Stimulated activated CD4-positive, alpha-beta T cell treated with anti-CD3 and anti-CD28 coated beads, Interleukin-4, amount 100 ng/mL, for 4 hours (primary cell): ENCODE measurements at places on chromosomes 13 and 19.

- DNase-seq: no peak
Measured at GRCh38 chr13:34277936-34278335, 460.0 kb downstream of the RFC3 start.

- no peak for DNase-seq
Measured at GRCh38 chr13:110649551-110649950, 34.2 kb downstream of the NAXD start.

GRCh38 chr19:1252821-1253513, 4.6 kb downstream of the MIDN start:
- DNase-seq: peak; percentile 66

GRCh38 chr19:38134540-38135149, 89.4 kb downstream of the DPF1 start:
- no peak for DNase-seq

DNA sequence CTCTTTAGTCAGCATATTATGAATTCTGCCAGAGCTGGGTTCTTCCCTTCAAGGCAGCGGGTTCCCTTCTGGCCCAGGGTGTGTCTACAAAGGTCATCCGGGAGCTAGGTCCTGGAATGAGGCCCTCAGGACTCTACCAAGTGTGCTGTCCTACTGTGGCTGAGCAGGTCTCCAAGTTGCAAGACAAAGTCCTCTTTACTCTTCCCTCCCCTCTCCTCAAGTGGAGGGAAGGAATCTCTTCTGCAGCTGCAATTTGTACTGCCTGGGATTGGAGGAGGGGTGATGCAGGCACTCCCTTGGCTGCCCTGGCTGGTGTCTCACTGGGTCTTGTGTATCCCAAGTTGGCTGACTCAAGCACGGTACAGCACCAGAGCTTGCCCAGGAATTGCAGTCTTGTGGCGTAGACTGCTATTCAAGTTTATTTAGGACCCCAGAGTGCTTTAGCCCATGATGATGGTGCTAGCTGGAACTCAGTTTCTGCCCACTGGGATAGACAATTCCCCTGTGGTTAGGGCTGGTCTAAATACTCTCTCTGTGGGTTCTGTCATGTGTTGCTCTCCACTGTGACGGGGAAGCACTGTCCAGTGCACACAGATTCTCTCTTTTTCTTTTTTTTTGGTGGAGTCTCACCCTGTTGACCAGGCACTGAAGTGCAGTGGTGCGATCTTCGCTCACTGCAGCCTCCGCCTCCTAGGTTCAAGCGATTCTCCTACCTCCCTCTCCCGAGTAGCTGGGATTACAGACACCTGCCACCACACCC, 28.5 kb downstream of the RFC3 start:
- no peak for DNase-seq

DNA sequence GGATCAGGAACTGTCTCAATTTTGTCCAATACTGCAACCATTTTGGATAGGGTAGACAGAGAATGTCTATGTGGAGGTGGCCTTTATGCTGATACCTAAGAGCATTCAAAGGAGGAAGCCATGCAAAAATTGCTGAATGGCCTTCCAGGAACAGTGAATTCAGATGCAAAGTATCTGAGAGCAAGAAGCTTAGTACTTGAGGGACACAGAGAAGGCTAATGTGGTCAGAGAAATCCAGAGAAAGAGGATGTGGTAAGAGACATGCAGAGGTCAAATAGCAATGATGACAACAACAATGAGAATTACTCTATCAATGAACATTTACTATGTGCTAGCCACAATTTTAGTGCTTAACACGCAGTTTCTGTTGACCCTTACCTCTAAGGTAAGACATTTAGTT, 785.6 kb upstream of the KLHL1 start:
- no peak for DNase-seq

- DNase-seq: no peak
Measured at GRCh38 chr13:40189426-40189825, 477.0 kb downstream of the FOXO1 start.

DNA sequence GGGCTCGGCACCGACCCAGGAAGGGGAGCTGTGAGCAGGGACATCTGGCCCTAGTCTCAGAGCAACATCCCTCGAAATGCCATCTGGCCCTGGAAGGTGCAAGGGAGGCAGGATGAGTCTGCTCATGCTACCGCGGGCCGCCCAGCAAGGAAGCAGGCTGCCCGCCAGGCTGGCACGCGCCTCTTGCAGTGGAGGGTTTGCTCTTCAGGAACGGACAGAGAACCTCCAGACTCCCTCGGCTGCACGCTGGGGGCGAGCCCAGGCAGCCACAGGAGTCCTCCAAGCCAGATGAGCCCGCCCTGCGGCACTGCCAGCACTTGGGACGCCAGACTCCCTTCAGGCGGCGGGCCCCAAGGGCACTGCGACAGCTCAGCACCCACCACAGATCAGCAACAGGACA, 10.1 kb upstream of the ATP8B3 start:
- no peak for DNase-seq

DNA sequence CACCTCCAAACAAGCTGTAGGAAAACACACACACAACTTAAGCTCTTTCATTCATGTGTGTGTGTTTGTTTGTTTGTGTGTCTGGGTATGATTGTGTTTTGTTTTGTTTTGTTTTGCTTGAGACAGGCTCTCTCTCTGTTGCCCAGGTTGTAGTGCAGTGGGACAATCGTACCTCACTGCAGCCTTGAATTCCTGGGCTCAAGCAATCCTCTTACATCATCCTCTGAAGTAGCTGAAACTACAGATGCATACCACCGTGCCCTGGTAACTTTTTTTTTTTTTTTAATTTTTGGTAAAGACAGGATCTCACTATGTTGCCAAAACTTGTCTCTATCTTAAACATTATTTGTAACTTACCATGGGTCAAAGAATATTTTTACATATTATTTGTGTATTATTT, 431.7 kb downstream of the SLITRK1 start:
- DNase-seq: no peak

DNA sequence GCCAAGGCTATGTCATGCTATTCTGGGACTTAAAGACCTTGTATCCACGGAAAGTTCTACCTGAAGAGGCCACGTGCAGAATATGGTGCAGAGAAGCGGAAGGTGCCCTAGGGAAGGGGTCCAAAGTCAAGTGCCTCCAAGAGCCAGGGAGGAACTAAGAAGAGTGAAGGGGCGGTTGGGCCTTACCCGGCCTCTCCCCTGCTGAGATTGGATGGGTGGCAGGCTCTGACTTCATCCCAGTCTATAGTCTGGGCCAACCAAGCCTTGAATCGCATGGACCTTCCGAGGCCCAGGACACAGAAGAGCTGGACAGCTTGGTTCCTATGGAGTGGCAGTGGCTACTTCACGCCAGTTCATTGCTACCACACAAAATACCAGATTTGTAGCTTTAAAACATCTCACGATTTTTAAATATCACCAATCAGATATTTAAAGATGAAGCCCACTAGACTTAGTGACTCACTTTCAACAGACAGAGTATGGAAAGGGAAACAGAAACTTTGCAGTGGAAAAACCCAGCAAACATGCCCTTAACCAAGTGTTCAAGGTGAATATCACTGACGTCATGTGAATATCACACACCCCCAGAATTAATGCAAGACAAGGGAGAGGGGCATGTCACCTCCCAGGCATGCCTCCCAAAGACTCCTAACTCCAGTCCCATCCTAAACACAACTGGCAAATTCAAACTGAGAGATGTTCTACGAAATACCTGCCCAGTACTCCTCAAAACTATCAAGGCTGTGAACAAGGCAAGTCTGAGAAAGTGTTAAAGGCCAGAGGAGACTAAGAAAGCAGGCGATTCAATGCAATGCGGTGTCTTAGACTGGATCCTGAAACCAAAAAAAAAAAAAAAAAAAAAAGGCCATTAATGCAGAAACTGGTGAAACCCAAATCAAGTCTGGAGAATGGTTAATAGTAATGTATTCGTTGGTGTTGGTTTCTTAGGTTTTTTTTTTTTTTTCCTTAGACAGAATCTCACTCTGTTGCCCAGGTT, 10.2 kb downstream of the C19orf12 start:
- no peak for DNase-seq

- DNase-seq: no peak
Measured at GRCh38 chr19:17526922-17527321, 15.5 kb downstream of the PGLS start.

GRCh38 chr13:94020833-94021232, 458.6 kb downstream of the DCT start:
- no peak for DNase-seq

- no peak for DNase-seq
Measured at GRCh38 chr19:15161028-15161984, 39.5 kb downstream of the NOTCH3 start.

DNA sequence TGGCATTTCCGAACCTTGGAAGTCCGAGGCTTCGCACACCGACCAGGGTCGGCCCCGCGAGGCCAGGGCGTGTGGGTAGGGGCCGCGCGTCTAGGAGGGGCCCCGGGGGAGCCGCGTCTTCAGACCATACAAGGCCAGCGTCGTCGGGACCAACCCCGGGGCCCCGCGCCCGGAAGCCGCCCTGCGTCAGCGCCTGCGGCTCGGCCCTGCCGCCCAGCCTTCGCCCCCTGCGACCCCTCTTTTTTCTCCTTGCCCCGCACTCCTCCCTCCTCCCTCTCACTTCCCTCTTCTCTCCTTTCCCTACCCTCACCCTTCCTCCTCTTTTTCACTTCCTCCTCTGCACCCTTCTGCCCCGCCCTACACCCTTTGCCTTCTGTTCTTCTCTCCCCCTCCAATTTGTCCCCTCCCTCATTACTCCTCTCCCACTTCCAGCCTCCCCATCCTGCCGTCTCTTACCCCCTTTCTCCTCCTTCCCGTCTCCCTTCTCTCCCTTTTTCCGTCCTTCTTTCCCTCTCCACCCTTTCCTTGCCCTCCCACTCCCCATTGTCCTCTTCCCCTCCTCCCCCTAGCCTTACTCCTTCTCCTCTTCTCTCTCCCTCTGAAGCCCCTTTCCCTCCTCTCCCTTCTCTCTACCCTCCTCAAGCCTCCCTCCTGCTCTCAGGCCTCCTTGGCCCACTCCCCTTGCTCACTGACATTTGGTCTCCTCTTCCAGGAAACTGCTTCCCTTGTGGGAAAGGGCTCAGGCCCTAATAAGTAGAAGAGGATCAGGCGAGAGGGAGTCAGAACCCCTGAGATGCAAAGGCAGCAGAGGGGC, 2.2 kb upstream of the PLEKHG2 start:
- peak; percentile 50 for DNase-seq

DNA sequence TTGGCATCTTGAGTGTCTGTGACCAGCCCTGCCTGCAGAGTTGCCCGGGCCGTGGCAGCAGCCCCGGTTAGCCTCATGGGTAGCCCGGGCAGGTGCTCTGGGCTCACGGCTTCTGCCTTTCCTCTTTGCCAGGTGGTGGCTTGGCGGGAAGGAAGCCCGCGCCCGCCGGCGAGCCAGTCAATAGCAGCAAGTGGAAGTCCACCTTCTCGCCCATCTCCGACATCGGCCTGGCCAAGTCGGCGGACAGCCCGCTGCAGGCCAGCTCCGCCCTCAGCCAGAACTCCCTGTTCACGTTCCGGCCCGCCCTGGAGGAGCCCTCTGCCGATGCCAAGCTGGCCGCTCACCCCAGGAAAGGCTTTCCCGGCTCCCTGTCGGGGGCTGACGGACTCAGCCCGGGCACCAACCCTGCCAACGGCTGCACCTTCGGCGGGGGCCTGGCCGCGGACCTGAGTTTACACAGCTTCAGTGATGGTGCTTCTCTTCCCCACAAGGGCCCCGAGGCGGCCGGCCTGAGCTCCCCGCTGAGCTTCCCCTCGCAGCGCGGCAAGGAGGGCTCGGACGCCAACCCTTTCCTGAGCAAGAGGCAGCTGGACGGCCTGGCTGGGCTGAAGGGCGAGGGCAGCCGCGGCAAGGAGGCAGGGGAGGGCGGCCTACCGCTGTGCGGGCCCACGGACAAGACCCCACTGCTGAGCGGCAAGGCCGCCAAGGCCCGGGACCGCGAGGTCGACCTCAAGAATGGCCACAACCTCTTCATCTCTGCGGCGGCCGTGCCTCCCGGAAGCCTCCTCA, 9.9 kb downstream of the PLEKHJ1 start:
- no peak for DNase-seq

GRCh38 chr19:10692673-10693264, 8.5 kb upstream of the QTRT1 start:
- no peak for DNase-seq

DNA sequence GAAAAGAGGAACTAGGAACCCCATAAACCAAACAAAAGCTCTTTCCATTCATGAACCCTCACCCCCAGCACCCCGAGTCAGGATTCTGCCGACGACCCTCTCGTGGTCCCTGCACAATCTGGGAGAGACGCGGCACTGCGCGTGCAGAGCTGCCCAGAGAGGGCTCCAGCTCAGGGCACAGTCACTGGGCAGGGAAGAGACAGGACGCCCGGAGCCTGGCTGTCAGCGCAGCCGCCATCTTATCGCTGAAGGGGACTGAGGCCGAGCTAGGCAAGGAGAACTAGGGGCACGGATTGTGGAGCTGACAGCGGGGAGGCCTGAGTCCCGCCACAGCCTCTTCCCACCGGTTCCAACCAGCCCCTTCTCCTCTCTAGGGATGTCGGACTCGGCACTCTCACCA, 349 bp downstream of the ZNF98 start:
- no peak for DNase-seq

GRCh38 chr19:532561-533363, 1.2 kb downstream of the CDC34 start:
- DNase-seq: peak; percentile 27

- DNase-seq: no peak
Measured at GRCh38 chr19:6378041-6378440, 2.3 kb upstream of the PSPN start.

- DNase-seq: no peak
Measured at GRCh38 chr19:10651851-10652250, 2.3 kb upstream of the ILF3 start.

GRCh38 chr19:30167206-30167868, 204.8 kb upstream of the ZNF536 start:
- no peak for DNase-seq
